ENCODE measurements at places on chromosomes 5 and 9.
A peak's percentile ranks its signal among the peaks of the same experiment; 100 is the strongest.

DNA sequence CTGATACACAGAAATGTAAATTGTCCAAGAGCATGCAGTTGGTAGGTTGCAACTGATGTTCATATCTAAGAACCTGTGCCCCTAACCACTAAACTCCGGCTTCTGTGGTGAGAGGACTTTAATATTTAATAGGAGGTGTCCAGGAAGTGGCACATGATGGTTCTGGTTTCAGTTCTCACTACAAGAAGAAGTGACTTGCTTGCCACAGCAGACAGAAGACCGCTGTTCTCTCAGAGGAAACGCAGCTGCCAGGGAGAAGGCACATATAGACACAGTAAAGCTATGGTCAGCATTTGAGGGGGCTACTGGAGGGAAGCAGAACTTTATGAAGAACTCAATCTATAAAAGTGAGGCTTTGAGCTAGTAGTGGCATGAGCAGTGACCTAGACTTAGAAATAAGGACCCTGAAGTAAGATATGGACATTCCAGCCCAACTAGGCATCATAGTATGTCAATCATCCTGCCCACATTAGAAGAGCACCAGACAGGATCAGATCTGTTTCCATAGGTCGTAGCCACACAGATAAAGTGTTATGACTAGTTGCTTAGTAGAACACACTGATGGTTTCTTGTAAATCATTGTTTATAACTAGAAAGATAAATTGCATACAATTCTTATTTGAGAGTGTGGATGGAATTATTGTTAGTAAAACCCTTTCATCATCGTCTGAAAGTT is 36.4 kb upstream of the DAB2 start:
- no peak for DNase-seq

DNA sequence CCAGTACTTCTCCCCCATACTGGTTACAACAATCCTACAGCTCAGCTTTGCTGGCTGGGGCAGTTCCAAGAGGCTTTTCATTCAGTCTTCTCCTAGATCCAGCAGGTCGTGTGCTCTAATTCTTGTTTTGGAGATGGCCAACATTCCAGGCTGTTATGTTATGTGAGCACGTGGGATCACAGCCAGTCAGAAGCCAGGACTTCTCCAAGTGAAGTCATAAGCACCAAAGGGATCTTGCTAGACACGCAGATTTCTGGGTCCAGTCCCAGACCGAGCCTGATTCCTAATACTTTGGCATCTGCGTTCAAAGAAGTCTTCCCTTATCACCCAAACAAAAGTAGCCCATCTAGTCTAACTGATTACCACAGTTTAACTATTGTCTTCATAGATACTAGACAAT is 1.4 kb upstream of the LARP1 start:
- no peak for DNase-seq

GRCh38 chr9:99222416-99223270 is 561 bp downstream of the SEC61B start:
- no peak for DNase-seq

DNA sequence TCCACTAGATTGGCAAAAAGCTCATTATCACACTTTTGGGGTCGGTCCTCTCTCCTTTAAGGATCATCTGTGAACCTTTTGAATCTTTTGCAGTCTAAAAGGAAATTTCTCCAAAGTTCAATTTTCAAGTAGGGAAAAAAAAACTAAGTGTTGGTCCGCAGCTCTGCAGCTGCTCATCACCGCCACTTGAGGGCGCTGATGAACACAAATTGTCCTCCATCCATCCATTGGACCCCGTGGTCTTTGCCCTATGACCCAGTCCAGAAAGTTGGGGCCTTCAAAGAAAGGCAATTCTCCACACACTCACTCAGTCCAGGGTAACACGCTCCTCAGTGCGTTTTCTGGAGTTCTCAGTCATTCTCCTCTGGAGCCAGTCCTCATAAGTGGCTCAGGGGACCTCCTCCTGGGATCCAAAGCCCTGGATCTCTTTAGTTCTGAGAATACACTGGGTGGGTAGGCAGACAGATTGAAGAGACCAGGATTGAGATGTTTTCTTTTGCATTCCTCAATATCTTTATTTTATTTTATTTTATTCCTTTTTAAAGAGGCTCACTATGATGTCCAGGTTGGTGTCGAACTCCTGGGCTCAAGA is 63.6 kb upstream of the SLC28A3 start:
- no peak for DNase-seq

GRCh38 chr9:89435071-89435823 is 62.7 kb downstream of the SEMA4D start:
- no peak for DNase-seq

GRCh38 chr5:93425096-93425495 is 155.9 kb downstream of the NR2F1-AS1 start:
- no peak for DNase-seq

- no peak for DNase-seq
These were observed 956 bp downstream of the ZNF189 start for GRCh38 chr9:101399643-101399970.

GRCh38 chr9:132942541-132943182 is 1.8 kb downstream of the TSC1 start:
- DNase-seq = no peak

DNA sequence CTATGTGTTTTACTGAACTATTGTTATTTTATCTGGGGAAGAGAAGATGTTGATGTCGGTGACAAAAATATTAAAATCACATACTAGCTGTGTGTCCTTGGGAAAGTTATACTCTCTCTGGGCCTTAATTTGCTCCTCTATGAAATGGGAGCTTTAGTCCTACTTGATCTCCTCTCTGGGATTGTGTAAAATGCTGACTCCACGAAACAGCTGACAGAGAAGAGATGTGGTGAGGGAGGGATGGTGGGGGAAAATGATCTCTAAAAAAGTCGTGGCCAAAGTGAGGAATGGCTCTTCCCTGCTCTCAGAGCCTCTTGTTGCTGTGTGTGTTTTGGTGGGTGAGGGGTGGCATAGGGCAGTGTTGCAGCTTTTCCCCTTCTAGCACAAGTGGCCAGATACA is 173.7 kb downstream of the MELK start:
- DNase-seq = no peak

- DNase-seq = no peak
These were observed 165.5 kb downstream of the RORB start for GRCh38 chr9:74662674-74663073.

GRCh38 chr5:127754706-127755105 is 51.5 kb downstream of the CCDC192 start:
- no peak for DNase-seq

DNA sequence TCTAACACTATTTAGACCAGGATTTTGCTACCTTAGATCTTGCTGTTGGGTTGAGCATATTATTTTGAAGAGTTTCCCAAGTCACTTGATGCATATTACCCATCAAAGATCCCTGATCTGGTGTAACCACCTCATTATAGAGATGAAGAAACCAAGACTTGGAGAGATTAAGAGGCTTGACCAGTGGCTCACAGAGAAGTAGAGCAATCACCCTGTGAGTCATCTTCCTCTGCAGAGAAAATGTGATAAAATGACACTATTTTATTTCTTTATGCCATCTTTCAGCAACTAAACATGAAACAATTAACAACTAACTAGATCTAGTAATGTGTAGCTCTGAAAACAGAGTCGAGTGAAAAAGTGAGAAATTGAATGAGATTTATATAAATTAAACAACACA is 76.1 kb downstream of the KIF4B start:
- DNase-seq = no peak

GRCh38 chr9:70994582-70994981 is 126.8 kb downstream of the TRPM3 start:
- no peak for DNase-seq

DNA sequence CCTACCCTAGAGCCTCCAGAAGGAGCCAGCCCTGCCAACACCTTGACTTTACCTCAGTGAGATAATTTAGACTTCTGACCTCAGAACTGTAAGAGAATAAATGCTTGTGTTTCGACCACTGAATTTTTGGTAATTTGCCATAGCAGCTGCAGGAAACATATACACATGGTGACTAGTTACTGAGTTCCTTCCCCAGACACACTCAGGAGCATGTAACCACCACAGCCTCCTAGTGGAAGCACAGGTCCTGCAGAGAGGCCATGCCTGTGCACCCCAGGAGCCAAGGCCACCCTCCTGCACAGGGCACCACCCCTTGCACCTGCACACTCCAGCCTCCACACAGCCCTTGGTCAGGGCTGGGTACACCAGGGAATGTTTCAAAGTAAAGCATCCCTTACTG is 7.6 kb upstream of the CAMSAP1 start:
- DNase-seq = no peak

GRCh38 chr5:75668977-75669689 is 48.1 kb downstream of the POC5 start:
- DNase-seq = peak; percentile 53

GRCh38 chr9:127463911-127464310 is 12.6 kb downstream of the LRSAM1 start:
- DNase-seq = no peak

DNA sequence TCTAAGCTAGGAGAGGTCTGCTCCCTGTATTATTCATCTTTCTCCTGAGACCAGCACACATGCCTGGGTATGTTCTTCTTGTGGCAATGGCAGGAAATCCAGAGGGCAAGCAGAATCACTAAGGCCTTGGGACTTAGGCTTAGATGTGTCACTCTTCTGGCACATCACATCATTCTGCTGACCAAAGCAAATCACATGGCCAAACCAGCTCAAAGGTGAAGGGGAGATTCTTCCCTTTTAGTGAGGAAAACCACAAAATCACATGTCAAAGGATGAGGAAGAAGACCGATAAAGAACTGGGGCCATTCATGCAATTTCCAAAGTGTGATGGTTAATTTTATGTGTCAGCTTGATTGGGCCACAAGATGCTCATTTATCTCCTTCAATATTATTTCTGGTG is 5.7 kb upstream of the AGGF1 start:
- DNase-seq = no peak

DNA sequence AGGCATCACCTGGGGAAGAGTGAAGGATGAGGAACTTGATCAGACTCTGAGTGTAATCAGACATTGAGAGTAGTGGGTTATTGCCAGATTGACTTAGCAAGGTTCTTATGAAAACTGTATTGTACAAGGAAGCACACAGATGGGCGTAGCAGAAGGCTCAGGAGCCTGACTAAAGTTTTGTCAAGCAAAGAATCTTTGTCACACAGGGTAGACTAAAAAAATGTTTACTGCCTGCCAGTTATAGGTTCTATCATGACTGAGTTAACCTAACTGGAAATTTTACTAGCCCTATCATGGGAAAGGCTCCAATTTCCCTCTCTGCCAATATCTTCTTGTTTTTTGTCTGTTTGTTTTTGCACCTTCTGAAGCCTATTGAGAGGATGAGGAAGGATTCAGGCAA is 19.1 kb downstream of the CAMK4 start:
- DNase-seq = no peak

DNA sequence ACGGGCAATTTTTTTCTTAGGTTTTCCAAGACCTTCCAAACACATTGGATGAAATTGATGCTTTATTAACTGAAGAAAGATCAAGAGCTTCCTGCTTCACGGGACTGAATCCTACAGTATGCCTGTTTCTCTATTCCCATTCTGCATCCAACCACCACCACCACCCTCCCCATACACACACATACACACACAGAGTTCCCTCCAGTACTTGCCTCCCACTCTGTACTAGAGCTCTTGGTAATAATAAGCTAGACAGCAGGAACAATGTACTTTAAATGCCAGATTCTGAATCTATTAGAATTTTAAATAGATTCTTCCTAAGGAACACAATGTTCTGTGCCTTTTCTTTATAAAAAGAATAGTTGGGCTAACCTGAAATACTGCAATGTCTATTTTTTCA is 67.4 kb downstream of the KLF9 start:
- DNase-seq = no peak

GRCh38 chr9:72598639-72599038 is 77.2 kb downstream of the TMC1 start:
- no peak for DNase-seq

DNA sequence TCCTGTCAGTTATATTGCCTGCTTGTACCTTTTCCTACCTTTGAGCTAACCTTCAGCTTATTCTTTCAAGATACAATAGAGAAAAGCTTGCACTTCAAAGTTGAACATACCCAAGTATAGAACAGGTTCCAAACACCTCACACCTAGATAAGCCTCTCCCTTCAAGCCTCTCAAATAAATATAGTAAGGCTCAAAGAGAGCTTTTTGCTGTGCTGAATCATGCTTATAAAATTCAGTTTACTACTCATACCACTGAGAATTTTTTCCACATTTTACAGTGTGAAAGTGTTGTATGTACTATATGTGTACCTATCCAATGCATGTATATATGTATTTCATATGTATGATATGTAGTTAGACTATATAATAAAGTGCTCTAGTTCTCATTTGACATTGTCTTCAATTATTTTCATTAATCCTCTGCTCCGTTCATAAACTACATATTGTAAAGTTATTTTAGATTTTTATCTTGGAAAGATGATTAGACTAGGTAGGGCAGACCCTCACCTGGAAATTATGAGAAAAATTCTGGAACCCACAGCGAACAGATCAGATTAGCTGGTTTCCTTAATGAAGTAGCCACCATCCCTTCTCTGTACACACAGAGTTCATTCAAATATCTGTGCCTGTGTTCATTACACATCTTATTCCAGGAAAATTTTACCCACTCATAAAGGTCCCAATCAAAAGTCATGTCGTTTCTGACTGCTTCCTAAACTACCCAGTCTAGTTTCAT is 149.2 kb upstream of the RGMB start:
- DNase-seq = no peak

DNA sequence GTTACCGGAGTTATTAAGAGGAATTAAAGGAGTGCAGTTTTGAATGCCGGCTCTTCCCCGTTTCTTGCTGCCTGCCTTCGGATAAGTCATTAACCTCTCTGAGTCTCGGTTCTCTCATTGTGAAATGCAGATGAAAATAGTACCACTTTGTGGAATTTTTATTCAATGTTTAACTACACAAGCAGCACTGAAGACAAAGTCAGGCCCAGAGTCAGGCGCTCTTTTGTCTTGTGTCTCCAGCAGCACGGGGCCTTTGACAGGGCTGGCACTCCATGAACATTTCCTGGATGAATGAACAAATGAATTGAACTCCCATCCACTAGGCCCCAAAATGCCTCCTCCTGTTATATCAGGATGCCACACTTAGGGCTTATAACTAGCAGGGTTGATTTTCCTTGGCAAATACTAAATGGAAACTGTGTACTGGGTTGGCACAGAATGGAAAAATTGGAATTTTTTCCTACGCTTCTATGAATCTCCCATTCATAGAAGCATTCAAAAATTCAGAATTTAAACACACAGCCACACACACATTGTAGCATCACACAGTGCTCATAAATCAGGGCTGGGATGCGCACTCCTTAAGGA is 332.8 kb downstream of the MLLT3 start:
- no peak for DNase-seq

DNA sequence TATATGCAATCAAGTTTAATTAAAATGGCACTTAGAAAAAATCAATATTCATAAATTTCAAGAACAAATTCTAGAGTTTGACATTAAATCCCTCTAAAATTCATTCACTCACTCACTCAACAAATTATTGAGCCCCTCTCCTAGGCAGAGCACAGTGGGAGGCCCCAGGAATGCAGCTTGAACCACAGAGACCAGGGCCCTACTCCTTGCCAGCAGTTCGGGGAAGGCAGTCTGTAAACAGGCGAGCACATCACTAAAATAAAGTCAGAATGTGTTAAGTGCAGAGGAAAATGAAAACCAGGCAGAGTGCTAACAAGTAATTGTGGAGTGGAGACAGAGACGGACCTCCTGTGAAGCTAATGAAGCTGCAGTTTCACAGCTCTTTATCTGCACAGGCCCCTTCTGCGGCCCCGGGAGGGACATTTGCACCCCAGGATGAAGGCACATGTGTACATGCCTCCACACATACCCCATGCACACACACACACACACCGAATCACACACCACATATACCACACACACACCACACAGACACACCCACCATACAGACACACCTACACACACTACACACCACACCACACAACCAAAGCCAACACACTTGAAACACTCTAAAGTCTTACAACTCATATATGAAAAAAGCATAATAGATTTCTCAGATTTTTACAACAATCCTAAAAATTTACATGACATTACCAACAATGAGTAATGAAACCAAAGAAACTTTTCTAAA is 40.5 kb downstream of the BHMT start:
- no peak for DNase-seq
